ENCODE measurements at places on chromosomes 13 and 19. TPM values are rescaled to one million over a fixed set of nuclear protein-coding genes. Genes with fewer than 3 reads are reported as not detected.

CYP2B6 gene
- total RNA-seq = not detected

GRCh38 chr19:15303105-15303780 lies 29.1 kb downstream of the BRD4 start:
- DNase-seq = no peak

DNA sequence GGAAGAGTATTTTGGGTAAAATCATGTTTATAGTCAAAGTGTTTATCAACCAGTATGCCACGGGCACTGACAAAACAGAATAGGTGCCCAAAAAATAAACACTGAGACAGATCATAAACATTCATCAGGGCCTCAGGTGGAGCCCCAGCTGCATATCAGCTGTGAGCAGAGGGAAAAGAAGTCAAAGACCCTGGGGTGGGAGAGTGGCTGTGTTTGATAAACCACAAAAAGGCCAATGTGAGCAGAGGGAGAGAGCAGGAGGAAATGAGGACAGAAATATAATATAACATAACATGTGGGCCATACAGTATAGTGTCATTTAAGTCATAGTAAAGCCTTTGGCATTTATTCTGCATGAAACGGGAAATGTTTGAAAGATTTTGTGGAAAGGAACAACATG lies 10.0 kb upstream of the EPSTI1 start:
- no peak for DNase-seq

MYO16 gene
- total RNA-seq = 0.07 TPM

MAG gene
- total RNA-seq = not detected

GRCh38 chr19:33273881-33274662 lies 28.3 kb downstream of the CEBPA start:
- peak; percentile 2 for DNase-seq

LIM2 gene
- total RNA-seq = not detected

- no peak for DNase-seq
Measured at GRCh38 chr13:44816701-44817100, 172.6 kb downstream of the NUFIP1 start.

PRR36 gene
- total RNA-seq = not detected

OCEL1 gene
- total RNA-seq = 13.0 TPM

IGSF23 gene
- total RNA-seq = not detected

All from endothelial cell of umbilical vein (primary cell).